ENCODE measurements at places on chromosomes 5 and 9. TPM values are rescaled to one million over a fixed set of nuclear protein-coding genes. Genes with fewer than 3 reads are reported as not detected.

ORM2 gene
- not detected for total RNA-seq

ENHO gene
- total RNA-seq = 2.5 TPM

POLR3G gene
- total RNA-seq = 5.8 TPM

MTMR12 gene
- 26.7 TPM for total RNA-seq

OGN gene
- total RNA-seq = 63.5 TPM

THBS4 gene
- total RNA-seq = 55.3 TPM
